ENCODE measurements at places on chromosomes 3 and 15. TPM values are rescaled to one million over a fixed set of nuclear protein-coding genes. Genes with fewer than 3 reads are reported as not detected.

DNA sequence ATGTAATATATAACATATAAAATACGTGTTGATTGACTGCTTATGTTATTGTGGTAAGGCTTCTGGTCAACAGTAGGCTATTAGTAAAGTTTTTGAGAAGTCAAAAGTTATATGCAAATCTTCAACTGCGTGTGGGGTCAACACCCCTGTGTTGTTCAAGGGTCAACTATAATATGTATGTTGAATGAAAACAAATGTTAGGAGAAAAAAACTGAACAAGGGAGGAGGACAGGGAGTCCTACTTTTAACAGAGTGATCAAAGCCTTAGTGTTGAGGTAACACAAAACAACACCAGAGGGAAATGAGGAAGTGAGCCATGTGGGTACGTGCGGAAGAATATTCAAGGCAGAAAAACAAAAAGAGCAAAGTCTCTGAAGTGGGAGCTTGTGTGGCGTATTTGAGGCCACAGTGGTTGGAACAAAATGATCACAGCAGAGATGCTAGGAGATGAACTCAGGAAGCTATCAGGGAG lies 62.5 kb downstream of the SFMBT1 start:
- peaks cover 19% of the 10 kb centered on the region for H3K4me1 ChIP-seq
- no peak overlapping the region for H3K27ac ChIP-seq
- no peaks in the 10 kb centered on the region for H3K27me3 ChIP-seq
- DNase-seq, result peak; percentile 75

- peaks cover 8% of the 10 kb centered on the region for H3K4me1 ChIP-seq
- H3K4me3 ChIP-seq, result no peak overlapping the region
- H3K27ac ChIP-seq, result peak overlapping the region; percentile 72
- H3K36me3 ChIP-seq, result peaks cover 15% of the 10 kb centered on the region
- DNase-seq, result no peak
Observed at GRCh38 chr3:150739877-150740645, 22.9 kb downstream of the SIAH2 start.

- no peak overlapping the region for H3K27ac ChIP-seq
- no peak overlapping the region for H3K4me3 ChIP-seq
- no peaks in the 10 kb centered on the region for H3K36me3 ChIP-seq
- H3K4me1 ChIP-seq, result no peaks in the 10 kb centered on the region
- no peak for DNase-seq
Observed at GRCh38 chr15:42931702-42932486, 11.3 kb upstream of the TTBK2 start.

- no peak for DNase-seq
- H3K27ac ChIP-seq, result no peak overlapping the region
- H3K4me1 ChIP-seq, result no peaks in the 10 kb centered on the region
Observed at GRCh38 chr3:146747928-146748327, 142.8 kb upstream of the PLSCR5 start.

GRCh38 chr15:48842501-48842900 lies 31.6 kb upstream of the CEP152 start:
- no peak for DNase-seq
- H3K4me1 ChIP-seq, result no peaks in the 10 kb centered on the region
- no peaks in the 10 kb centered on the region for H3K27me3 ChIP-seq
- no peaks in the 10 kb centered on the region for H3K36me3 ChIP-seq

DNA sequence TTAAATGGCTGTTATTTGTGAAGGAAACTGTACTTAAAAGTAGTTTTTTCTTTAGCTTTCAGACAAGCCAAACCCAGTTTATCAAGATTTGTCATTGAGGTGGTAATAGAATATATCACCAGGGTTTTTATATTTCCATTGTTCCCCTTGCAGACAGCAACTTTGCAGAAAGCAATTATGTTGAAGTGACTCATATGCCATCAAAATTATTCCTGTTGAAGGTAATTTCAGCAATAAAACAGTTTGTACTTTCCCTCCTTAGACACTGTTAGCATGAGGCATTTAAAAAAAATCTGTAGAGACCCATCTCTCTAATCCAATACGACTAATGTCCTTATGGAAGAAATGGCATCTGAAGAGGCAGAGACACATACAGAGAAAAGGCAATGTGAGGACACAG lies 219.0 kb downstream of the NFKBIZ start:
- no peak overlapping the region for H3K4me3 ChIP-seq
- no peaks in the 10 kb centered on the region for H3K4me1 ChIP-seq
- H3K27me3 ChIP-seq, result no peaks in the 10 kb centered on the region
- H3K27ac ChIP-seq, result no peak overlapping the region
- H3K36me3 ChIP-seq, result no peaks in the 10 kb centered on the region

DNA sequence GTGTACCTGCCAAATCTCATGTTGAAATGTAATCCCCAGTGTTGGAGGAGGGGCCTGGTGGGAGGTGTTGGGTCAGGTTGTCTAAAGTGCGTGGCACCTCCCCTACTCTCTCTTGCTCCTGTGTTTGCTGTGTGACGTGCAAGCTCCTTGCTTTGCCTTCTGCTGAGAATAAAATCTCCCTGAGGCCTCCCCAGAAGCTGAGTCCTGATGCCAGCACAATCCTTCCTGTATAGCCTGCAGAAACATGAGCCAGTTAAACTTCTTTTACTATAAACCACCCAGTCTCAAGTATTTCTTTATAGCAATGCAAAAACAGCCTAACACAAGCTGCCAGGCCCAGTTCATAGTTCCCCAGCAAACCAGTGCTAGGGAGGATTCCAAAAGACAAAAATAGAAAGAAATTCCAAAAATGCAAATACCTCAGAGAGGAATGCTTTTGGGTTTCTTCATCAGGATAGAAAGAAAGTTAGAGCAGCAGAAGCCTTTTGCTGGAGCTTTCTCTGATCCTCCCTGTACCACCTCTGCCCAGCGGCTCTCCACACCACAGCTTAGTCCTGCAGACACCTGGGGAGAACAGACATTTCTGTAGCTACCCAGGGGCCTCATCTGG lies 25.9 kb upstream of the CDV3 start:
- H3K4me3 ChIP-seq, result no peak overlapping the region
- no peaks in the 10 kb centered on the region for H3K36me3 ChIP-seq
- no peaks in the 10 kb centered on the region for H3K27me3 ChIP-seq
- peaks cover 10% of the 10 kb centered on the region for H3K4me1 ChIP-seq
- DNase-seq, result no peak

DNA sequence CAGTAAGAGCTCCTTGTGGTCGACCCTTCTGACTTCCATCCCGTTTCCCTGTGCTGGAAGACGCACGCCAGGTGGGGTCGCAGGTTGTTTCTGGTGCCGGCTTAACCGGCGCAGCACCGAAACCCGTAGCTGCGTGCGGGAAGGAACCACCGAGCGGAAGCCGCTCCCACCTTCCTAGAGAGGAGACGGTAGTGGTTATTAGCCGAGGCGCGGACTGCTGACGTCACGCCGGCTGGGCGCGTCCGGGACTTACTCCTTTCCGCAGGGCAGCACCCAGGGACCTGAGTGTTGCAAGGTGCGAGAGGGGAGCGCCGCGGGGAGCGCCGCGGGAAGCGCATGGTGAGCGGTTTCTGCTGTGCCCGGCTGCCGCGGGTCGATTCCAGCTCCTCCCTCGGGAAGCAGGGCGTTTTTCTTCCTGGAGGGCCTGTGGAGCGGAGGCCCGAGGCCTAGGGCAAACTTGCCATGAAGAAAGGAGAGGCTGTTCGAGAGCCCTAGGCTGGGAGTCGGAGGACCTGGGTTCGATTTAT lies at the start of gene ZNF501:
Gene ZNF501 (plus strand): TSS at position 252 of the 527 bp plus-strand sequence. CDS start 4,787 bp downstream, outside the sequence.
- H3K4me1 ChIP-seq, result peaks cover 3% of the 10 kb centered on the region
- DNase-seq, result peak; percentile 77
- peak within 1 kb of the TSS; percentile 68 for H3K4me3 ChIP-seq
- no peak within 1 kb of the TSS for H3K27ac ChIP-seq

DNA sequence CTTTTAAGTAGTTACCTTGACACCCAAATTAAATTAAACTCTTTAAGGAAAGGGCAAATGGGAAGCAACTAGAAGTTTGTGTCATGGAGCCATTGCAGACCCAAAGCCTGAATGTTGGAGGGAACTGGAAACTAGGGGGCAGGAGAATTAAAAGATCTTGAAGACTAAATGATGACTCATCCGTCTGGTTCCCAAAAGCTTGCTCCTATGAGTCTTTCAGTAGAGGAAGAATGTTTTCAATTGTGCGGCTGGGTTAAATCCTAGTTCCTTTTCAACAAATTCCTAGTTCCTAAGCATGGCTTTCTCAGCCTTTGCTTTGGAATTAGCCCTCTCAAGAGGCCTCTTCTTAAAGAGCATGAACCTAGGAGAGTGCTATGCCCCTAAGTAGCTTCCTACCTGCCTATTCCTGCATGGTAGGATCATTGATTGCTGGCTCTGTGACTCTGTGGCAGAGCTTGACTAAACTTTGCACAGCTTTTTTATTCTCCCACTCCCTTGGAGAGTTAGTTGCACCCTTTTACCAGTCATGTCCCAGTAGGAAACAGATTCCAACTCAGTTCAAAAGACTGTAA lies 17.7 kb downstream of the CLEC3B start:
- H3K36me3 ChIP-seq, result no peaks in the 10 kb centered on the region
- H3K27ac ChIP-seq, result no peak overlapping the region
- peaks cover 6% of the 10 kb centered on the region for H3K27me3 ChIP-seq
- no peak overlapping the region for H3K4me3 ChIP-seq
- H3K4me1 ChIP-seq, result peaks cover 16% of the 10 kb centered on the region

GRCh38 chr3:42655331-42655888 lies 1.9 kb downstream of the ZBTB47 start:
- no peak overlapping the region for H3K4me3 ChIP-seq
- H3K4me1 ChIP-seq, result peaks cover 17% of the 10 kb centered on the region

DNA sequence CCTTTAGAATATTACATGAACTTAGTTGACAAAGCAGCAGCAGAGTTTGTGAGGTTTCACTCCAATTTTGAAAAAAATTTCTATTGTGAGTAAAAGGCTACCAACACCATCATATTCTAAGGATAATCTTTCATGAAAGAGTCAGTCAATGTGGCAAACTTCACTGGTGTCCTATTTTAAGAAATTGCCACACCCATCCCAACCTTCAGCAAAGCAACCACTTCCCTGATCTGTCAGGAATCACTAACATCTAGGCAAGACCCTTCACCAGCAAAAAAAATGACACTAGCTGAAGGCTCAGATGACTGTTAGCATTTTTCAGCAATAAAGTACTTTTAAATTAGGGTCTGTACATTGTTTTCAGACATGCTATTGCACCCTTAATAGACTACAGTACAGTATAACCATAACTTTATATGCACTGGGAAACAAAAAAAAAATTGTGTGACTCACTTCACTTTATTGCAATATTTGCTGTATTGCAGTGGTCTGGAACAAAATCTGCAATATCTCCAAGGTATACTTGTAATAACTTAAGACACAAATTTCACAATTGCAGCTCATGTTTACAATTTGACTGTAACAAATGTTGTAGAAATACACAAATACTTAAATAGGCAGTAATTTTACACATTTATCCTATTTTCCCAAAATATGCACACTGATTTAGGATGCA lies 38.9 kb upstream of the ALCAM start:
- H3K4me3 ChIP-seq, result no peak overlapping the region
- no peak for DNase-seq
- H3K4me1 ChIP-seq, result no peaks in the 10 kb centered on the region
- no peaks in the 10 kb centered on the region for H3K36me3 ChIP-seq

- H3K27ac ChIP-seq, result no peak overlapping the region
- H3K27me3 ChIP-seq, result no peaks in the 10 kb centered on the region
- no peaks in the 10 kb centered on the region for H3K36me3 ChIP-seq
- H3K4me1 ChIP-seq, result no peaks in the 10 kb centered on the region
Observed at GRCh38 chr15:82968066-82968465, 15.5 kb upstream of the HOMER2 start.

DNA sequence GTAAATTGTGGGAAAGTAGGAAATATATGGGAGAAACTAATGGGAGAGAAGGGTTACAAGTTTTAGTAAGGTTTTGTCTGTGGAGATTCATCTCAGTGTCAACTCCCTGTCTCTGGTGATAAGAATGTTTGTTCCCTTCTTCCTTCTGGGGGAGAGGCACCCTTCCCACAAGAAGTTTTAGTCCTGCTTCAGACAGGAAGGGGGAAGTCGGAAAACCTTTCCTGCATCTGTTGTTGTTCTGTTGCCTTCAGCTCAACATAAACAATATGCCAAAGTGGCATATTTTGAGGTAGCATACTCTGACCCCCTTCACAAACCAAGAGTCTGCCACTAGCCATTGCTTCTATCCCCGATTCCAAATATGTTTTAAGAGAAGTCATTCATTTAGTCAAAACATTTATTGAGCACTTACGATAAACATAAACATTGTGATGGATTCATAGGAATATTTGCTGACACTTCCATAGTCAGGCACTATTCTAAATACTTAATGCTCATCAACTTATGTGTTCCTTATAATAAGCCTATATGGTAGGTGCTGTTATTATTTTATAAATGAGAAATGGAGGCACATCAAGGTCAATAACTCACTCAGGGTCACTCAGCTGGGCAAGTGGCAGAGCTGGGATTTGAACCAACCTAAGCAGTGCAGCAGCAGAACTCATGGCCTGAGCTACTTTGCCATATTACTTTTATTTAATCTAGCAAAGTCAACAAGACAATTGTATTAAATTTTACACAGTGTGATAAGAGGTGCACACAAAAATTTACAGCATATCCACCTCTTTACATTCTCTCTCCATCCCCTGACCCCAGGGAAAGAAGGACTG lies 34.2 kb upstream of the TIMP4 start:
- H3K27ac ChIP-seq, result no peak overlapping the region
- H3K27me3 ChIP-seq, result no peaks in the 10 kb centered on the region
- H3K4me3 ChIP-seq, result no peak overlapping the region
- no peaks in the 10 kb centered on the region for H3K36me3 ChIP-seq

DNA sequence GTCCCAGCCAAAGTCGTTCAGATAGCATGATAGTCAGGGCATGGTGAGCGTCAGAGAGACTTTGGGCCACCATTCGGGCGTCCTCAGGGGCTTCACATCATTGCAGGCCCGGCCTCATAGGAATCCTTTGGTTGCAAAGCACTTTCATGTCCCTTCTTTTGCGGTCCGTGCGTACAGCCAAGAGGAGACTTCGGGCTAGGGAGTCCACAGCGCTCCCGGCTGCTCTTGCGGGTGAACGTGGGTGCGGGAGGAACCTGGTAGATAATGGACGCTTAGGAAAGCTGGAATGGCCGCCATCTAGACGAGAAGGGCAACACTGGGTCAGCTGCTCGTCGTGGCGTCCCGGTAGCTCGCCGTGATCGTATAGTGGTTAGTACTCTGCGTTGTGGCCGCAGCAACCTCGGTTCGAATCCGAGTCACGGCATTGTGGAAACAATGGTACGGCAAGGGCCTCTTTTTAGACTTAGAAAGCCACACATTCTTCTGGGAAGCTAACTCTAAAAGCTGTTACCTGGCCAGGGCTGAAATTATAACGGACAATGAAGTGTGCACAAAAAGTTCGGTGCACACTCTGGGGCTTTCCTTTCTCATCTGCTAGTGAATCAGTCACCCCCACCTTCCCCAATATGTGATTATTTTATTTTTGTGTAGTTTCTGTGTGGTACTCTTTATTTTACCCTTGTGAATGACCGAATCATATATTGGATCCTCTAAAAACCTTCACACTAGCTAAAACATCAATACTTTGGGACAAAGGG lies 13.2 kb upstream of the SHF start:
- peak; percentile 67 for DNase-seq
- H3K4me1 ChIP-seq, result peaks cover 6% of the 10 kb centered on the region
- H3K36me3 ChIP-seq, result no peaks in the 10 kb centered on the region
- H3K4me3 ChIP-seq, result peak overlapping the region; percentile 76
- no peaks in the 10 kb centered on the region for H3K27me3 ChIP-seq
- H3K27ac ChIP-seq, result peak overlapping the region; percentile 92

- no peaks in the 10 kb centered on the region for H3K36me3 ChIP-seq
- H3K4me3 ChIP-seq, result no peak overlapping the region
- no peak for DNase-seq
Observed at GRCh38 chr3:194574639-194575483, 58.4 kb downstream of the TMEM44 start.

The TRH gene
- polyA plus RNA-seq, result 2.9 TPM

The GATM gene
- polyA plus RNA-seq, result 19.3 TPM

The SLC24A5 gene
- 0.07 TPM for polyA plus RNA-seq

The TIGIT gene
- 7.1 TPM for polyA plus RNA-seq

Data from thymus (tissue), 14 donors.